ENCODE measurements at places on chromosomes 7 and 10.

DNA sequence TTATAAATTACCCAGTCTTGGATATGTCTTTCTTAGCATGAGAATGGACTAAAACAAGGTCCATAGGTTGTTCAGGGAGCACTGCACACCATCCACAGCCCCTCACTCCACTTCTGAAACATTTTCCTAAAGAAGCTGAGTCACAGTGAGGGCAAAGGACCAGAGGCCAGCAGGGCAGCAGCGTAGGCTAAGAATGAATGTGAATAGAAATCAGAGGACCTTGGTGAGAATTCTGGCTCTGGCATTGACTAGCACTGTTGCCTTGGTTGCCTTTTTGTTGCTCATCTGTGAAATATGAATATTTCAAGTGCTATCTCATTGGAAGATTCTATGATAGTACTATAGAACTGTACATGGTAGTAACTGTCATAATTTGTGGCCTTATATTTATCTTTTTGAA is 41.7 kb upstream of the TOMM7 start:
- no peak for DNase-seq

- no peak for DNase-seq
Measured at GRCh38 chr10:88742448-88742847, 17.4 kb upstream of the LIPN start.

DNA sequence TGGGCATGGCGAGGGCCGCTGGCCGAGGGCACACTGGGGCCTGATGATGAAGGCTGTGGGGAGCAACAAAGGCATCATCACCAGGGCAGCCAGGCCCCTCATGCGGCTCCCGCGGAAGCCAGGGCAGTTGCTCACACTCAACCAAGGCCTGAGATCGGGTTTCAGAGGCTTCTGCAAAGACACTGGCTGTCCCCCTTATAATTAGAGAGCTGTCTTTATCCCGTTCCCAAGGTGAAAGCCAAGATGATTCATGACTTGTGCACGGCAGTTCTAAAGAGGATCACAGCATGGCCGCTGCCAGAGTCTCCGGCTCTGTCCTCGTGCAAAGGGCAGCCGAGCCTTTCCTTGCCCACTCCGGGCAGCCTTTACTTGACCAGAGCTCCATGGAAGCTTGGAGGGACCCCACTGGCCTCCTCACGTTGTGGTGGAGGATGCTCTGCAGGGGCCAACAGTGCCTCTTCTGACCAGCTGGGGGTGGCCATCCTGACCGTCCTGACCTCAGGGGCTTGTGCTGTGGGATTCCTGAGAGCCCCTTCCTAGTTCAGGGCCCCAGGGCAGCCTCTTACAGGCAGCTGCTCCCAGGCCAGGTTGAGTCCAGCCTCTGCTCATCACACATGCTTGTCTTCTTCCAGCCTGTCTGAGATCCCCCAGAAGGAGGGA is 82.3 kb downstream of the PRKAG2 start:
- DNase-seq: no peak

- DNase-seq: no peak
Measured at GRCh38 chr10:70678250-70678635, 5.9 kb downstream of the ADAMTS14 start.

GRCh38 chr7:45582868-45583277 is 8.7 kb downstream of the ADCY1 start:
- no peak for DNase-seq

All from stimulated activated CD8-positive, alpha-beta memory T cell treated with anti-CD3 and anti-CD28 coated beads, Interleukin-4, amount 100 ng/mL, for 1 hour (primary cell).